ENCODE measurements at places on chromosomes 2 and 18. TPM values are rescaled to one million over a fixed set of nuclear protein-coding genes. Genes with fewer than 3 reads are reported as not detected.

- no peak for DNase-seq
- no peak overlapping the region for H3K4me3 ChIP-seq
- no peaks in the 10 kb centered on the region for H3K27me3 ChIP-seq
- H3K27ac ChIP-seq: no peak overlapping the region
- peaks cover 7% of the 10 kb centered on the region for H3K4me1 ChIP-seq
- no peaks in the 10 kb centered on the region for H3K36me3 ChIP-seq
Measured at GRCh38 chr2:24616616-24617015, 125.6 kb downstream of the NCOA1 start.

- H3K27me3 ChIP-seq: no peaks in the 10 kb centered on the region
- no peaks in the 10 kb centered on the region for H3K36me3 ChIP-seq
- no peak for DNase-seq
Measured at GRCh38 chr2:169714699-169715098, 18.9 kb upstream of the KLHL23 start.

- no peak overlapping the region for H3K4me3 ChIP-seq
- H3K27me3 ChIP-seq: no peaks in the 10 kb centered on the region
- no peaks in the 10 kb centered on the region for H3K36me3 ChIP-seq
- no peak overlapping the region for H3K27ac ChIP-seq
Measured at GRCh38 chr2:8633735-8634313, 48.0 kb upstream of the ID2 start.

- no peak for DNase-seq
- H3K36me3 ChIP-seq: no peaks in the 10 kb centered on the region
- no peaks in the 10 kb centered on the region for H3K4me1 ChIP-seq
- no peak overlapping the region for H3K27ac ChIP-seq
Measured at GRCh38 chr18:3159830-3160229, 59.9 kb downstream of the MYOM1 start.

- DNase-seq: no peak
- no peaks in the 10 kb centered on the region for H3K4me1 ChIP-seq
Measured at GRCh38 chr2:145166731-145167302, 646.9 kb upstream of the ZEB2 start.

GRCh38 chr2:191611614-191612013 is 66.3 kb upstream of the NABP1 start:
- no peak overlapping the region for H3K27ac ChIP-seq
- no peak for DNase-seq
- H3K4me3 ChIP-seq: no peak overlapping the region

- DNase-seq: no peak
- no peak overlapping the region for H3K27ac ChIP-seq
- no peaks in the 10 kb centered on the region for H3K36me3 ChIP-seq
- no peaks in the 10 kb centered on the region for H3K4me1 ChIP-seq
- no peaks in the 10 kb centered on the region for H3K27me3 ChIP-seq
- H3K4me3 ChIP-seq: no peak overlapping the region
Measured at GRCh38 chr18:76363436-76364120, 131.5 kb downstream of the ZNF516 start.

DNA sequence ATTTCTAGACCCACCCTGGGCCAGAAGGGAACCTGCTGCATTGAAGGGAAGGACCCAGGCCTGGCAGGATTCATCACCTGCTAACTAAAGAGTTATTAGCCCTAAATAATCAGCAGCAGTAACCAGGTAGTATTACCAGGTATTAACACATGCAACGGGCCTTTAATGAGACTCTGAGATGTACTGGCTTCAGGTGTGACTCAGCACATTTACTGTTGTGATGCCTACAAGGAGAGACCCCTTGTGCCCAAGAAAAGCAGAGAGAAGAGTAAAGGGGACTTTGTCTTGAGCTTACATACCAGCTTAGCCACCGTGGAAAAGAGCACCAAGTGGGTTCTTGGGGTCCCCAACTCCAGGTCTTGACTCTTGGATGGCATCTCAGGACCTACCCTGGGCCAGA is 243.1 kb upstream of the SLC39A10 start:
- H3K36me3 ChIP-seq: no peaks in the 10 kb centered on the region
- H3K27me3 ChIP-seq: no peaks in the 10 kb centered on the region
- H3K4me3 ChIP-seq: no peak overlapping the region
- H3K27ac ChIP-seq: no peak overlapping the region

- DNase-seq: no peak
- H3K27ac ChIP-seq: no peak overlapping the region
- H3K4me1 ChIP-seq: no peaks in the 10 kb centered on the region
- H3K27me3 ChIP-seq: no peaks in the 10 kb centered on the region
Measured at GRCh38 chr18:62346333-62347088, 21.4 kb downstream of the TNFRSF11A start.

GRCh38 chr18:49322765-49323490 is 137.5 kb downstream of the DYM start:
- no peak for DNase-seq
- no peak overlapping the region for H3K4me3 ChIP-seq
- no peaks in the 10 kb centered on the region for H3K27me3 ChIP-seq

GRCh38 chr2:172279813-172280212 is 147.6 kb upstream of the ITGA6 start:
- H3K4me3 ChIP-seq: no peak overlapping the region
- no peaks in the 10 kb centered on the region for H3K27me3 ChIP-seq
- H3K27ac ChIP-seq: no peak overlapping the region
- no peak for DNase-seq
- H3K36me3 ChIP-seq: no peaks in the 10 kb centered on the region
- H3K4me1 ChIP-seq: no peaks in the 10 kb centered on the region

DNA sequence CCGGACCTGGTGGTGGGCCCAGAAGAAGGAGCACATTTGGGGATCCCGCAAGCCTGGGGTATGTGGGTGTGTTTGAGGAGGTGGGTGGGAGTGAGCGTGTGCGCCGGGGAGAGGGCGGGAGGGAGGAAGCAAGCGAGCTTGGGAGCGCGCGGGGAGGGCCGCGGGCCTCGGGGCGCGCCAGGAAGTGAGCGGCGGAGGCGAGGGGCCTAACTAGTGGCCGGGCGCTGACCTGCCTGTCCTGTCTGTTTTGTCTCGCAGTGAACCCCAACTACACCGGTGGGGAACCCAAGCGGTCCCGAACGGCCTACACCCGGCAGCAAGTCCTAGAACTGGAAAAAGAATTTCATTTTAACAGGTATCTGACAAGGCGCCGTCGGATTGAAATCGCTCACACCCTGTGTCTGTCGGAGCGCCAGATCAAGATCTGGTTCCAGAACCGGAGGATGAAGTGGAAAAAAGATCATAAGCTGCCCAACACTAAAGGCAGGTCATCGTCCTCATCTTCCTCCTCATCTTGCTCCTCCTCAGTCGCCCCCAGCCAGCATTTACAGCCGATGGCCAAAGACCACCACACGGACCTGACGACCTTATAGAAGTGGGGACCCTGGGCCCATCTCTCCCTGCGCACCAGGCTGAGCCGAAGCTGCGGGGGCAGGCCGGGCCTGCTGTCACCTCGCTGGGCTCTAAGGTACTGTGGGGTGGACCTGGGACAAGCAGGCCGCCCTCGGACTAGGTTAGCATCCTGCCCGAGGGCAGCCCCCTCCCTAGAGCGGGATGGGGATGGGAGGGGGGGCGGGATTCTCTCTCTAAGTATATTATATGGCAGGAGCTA is 1.2 kb downstream of the HOXD4 start:
- peaks cover 5% of the 10 kb centered on the region for H3K4me1 ChIP-seq
- H3K36me3 ChIP-seq: no peaks in the 10 kb centered on the region
- H3K27me3 ChIP-seq: peaks cover 69% of the 10 kb centered on the region

DNA sequence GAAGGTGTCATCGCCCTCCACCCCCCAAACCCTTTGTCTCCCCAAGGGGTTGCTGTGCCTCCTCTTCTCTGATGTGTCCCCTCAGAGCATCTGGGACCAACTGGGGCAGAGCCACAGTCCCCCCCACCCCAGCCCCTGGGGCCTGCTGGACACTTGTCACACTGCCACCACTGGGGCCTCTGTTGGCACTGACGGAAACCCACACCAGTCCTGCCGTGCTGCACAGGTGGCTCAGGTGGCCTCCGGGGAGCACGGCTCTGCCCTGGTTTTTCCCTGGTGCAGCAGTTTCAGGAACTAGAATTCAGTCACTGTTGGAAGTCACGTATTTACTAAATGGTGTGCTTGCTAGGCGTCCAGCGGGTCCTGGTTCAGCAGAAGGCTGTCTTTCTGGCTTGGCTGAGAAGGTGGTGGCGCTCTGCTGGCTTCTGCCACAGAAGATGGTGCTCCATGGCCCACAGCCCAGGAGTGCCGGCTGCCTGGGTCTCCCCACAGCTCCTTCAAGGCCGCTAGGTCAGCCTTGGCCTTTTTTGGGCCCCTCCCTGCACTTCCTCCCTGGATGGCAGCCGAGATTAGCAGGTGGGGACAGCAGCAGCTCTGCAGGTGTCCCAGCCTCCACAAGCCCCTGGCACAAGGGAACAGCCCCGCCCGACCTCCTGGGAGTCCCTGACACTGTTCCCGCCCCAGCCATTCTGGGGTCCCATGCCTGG is 18.6 kb upstream of the KLHL30 start:
- H3K36me3 ChIP-seq: no peaks in the 10 kb centered on the region
- no peak overlapping the region for H3K4me3 ChIP-seq
- no peak overlapping the region for H3K27ac ChIP-seq
- no peaks in the 10 kb centered on the region for H3K27me3 ChIP-seq

- H3K4me3 ChIP-seq: no peak overlapping the region
- H3K27me3 ChIP-seq: no peaks in the 10 kb centered on the region
- peaks cover 5% of the 10 kb centered on the region for H3K36me3 ChIP-seq
- H3K27ac ChIP-seq: no peak overlapping the region
- DNase-seq: no peak
Measured at GRCh38 chr2:134131681-134132489, 122.0 kb upstream of the MGAT5 start.

GRCh38 chr2:109279243-109279860 is 150.3 kb downstream of the SH3RF3 start:
- no peak overlapping the region for H3K27ac ChIP-seq
- H3K4me3 ChIP-seq: no peak overlapping the region
- no peak for DNase-seq
- no peaks in the 10 kb centered on the region for H3K36me3 ChIP-seq
- H3K27me3 ChIP-seq: no peaks in the 10 kb centered on the region
- no peaks in the 10 kb centered on the region for H3K4me1 ChIP-seq

- no peaks in the 10 kb centered on the region for H3K4me1 ChIP-seq
- no peak overlapping the region for H3K4me3 ChIP-seq
- no peak for DNase-seq
- no peaks in the 10 kb centered on the region for H3K27me3 ChIP-seq
- H3K36me3 ChIP-seq: no peaks in the 10 kb centered on the region
- H3K27ac ChIP-seq: no peak overlapping the region
Measured at GRCh38 chr2:121175326-121175725, 109.7 kb downstream of the TFCP2L1 start.

- no peak overlapping the region for H3K4me3 ChIP-seq
- H3K27ac ChIP-seq: no peak overlapping the region
- peaks cover 13% of the 10 kb centered on the region for H3K27me3 ChIP-seq
- no peak for DNase-seq
- no peaks in the 10 kb centered on the region for H3K4me1 ChIP-seq
Measured at GRCh38 chr18:74579496-74580065, 18.1 kb upstream of the ZNF407 start.

DES gene
- not detected for total RNA-seq

REG3A gene
- total RNA-seq: not detected

PDCD1 gene
- 39.3 TPM for total RNA-seq

GCG gene
- not detected for total RNA-seq

ALPP gene
- total RNA-seq: not detected

NT5C1B gene
- total RNA-seq: not detected

CKAP2L gene
- 19.1 TPM for total RNA-seq

UGT1A10 gene
- total RNA-seq: not detected

CYTIP gene
- 195 TPM for total RNA-seq

USP40 gene
- 13.3 TPM for total RNA-seq

GYPC gene
- total RNA-seq: 102 TPM

FBLN7 gene
- total RNA-seq: 2.1 TPM

MREG gene
- total RNA-seq: 26.2 TPM

GAREM2 gene
- 3.2 TPM for total RNA-seq

Measured in CD8-positive, alpha-beta memory T cell (primary cell).